NCI-H1694 (cell line): ENCODE measurements at places on chromosomes 5 and 9.

GRCh38 chr9:114611516-114612271 is 603 bp downstream of the TMEM268 start:
- no peak for DNase-seq

- DNase-seq = no peak
Observed at GRCh38 chr9:138053996-138054752, 176.6 kb downstream of the CACNA1B start.

GRCh38 chr5:11164531-11165294 is 403.7 kb upstream of the DAP start:
- no peak for DNase-seq

DNA sequence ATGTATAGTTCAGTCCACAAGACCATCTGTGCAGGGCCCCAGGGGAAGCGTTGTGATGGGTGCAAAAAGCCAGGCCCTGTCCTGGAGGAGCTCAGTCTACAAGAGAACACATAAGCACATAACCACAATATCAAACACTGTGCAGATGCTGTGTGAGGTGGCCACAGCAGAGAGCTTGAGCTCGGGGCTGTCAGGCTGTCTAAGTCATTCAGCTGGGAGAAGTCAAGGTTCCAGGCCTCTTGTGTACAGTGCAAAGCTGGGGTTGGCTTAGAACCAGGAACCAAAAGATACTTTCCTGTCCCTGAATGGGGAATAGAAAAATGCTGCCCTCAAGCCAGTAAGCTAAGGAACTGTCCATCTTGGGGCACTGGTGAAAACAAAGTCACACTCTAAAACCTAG is 75.0 kb downstream of the PRDM6 start:
- DNase-seq = no peak

- no peak for DNase-seq
Observed at GRCh38 chr5:78594610-78595457, 53.7 kb downstream of the LHFPL2 start.

- no peak for DNase-seq
Observed at GRCh38 chr9:112505607-112506006, 19.0 kb downstream of the KIAA1958 start.

GRCh38 chr5:119390404-119390803 is 34.6 kb downstream of the TNFAIP8 start:
- no peak for DNase-seq

DNA sequence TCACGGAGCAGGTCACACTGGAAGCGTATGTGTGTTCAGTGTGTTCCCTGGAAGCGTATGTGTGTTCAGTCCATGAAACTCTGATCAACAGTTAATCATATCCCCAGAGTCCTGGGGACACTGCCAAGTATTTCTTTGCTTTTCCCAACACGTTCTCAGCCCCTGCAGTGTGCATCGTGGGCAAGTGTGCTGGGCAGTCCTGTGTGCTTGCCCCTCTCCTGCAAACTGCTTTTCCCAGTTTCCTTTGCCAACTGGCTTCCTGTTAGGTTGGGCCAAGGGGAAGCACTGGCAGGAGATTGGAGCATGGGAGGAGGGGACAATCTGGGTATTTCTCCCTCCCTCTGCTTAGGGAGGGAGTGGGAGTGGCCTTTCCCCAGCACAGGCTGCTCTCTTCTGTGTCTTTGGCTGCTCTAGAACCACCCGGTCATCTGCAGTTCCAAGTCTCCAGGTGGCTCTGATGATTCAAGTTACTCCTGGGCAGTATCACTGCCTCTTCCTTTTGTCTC is 36.8 kb upstream of the NEK6 start:
- peak; percentile 21 for DNase-seq

GRCh38 chr5:135988546-135988945 is 33.8 kb upstream of the LECT2 start:
- DNase-seq = no peak

DNA sequence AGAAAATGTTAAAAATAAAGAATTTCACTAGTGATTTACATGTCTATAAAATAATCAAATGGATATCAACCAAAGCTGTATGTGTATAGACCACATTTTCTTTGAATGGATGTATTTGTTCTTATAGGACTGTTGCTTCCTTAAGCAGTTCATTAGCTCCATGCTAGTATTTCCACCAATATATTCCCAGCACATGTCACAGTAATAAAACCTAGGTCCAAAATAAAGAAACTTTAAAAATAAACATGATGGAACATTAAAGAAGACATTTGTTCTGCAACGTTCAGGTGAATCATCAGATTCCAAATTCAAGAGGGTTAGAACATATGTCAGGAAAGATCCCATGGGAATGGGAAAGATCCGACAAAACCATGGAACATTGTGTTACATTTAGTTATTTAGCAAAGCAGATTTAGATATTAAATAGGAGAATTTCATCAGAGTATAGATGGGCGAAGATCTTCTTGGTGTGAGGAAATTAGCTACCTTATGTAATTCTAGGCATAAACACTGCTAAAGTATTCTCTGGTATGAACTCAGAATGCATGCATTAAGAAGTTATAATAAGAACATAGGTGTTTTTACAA is 490.7 kb downstream of the CDH18 start:
- DNase-seq = no peak

DNA sequence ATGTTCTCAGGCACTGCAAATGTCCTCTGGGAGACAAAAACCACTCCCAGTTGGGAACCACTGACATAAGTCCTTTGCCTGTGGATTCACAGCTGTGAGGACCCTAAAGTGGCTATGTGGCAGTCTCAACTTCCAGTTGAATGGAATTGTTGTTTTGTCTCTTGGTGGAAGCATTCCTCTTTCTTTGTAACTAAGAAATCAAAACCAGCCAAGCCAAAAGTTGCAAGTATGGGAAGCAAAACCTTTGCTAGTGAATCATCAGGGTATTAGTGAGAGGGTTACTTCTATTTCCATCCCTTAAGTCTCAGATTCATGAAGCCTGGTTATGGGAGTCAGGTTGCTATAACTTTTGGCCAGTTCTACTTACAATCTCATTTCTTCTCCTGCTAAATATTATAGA is 49.8 kb upstream of the RPS23 start:
- DNase-seq = no peak

DNA sequence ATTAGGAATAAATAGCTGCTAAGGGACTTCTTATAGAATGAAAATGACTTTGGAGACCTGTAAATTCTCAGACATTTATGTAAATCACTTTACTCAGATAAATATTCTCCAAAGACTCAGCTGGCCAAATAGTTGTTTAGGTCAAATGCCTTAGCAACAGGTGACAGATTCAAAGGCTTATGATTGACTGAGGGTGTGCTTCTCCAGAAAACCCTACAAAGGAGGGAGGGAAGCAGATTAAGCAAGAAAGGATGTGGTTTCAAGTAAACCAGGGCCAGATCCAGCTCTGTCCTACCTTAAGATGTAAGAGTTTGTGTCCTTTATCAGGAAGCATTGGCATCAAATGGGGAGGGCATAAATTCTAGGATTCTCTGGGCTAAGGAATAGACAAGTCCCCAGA is 433.0 kb downstream of the TLE1 start:
- DNase-seq = no peak

GRCh38 chr9:137750566-137750965 is 127.0 kb upstream of the CACNA1B start:
- no peak for DNase-seq

DNA sequence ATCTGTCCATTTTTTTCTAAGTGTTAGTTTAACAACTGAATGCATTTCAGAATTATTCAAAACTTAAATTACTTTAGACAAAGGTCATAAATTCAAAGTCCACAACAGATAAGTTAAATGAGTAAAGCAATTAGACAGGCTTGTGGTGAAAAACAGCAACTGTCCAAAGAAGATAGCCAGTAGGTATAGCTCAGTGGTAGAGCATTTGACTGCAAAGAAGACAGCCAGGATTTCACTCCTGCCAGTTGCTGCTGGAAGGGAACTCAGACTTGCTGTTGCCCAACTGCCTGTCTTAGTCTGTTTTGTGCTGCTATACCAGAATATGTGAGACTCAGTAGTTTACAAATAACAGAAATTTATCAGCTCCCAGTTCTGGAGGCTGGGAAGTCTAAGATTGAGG is 10.0 kb downstream of the FANCC start:
- no peak for DNase-seq

- DNase-seq = no peak
Observed at GRCh38 chr9:124101215-124101968, 89.8 kb downstream of the LHX2 start.

DNA sequence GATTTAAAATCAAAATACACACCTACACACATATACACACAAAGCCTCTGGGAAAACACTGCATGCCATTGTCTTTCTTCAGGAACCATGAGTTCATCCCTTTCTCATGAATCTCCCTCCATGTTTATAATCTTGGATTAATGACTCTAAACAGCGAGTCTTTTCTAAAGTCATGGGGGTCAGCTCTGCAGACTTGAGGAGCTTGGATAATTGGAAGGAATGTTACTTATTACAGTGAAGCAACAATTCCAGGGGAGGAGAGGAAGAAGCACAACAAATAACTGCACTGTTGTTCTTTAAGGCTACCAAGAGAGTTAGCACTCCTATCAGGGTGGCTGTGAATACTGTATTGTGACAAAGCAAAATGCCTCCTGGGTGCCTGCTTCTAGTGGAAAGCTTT is 444.7 kb downstream of the ANXA1 start:
- no peak for DNase-seq

DNA sequence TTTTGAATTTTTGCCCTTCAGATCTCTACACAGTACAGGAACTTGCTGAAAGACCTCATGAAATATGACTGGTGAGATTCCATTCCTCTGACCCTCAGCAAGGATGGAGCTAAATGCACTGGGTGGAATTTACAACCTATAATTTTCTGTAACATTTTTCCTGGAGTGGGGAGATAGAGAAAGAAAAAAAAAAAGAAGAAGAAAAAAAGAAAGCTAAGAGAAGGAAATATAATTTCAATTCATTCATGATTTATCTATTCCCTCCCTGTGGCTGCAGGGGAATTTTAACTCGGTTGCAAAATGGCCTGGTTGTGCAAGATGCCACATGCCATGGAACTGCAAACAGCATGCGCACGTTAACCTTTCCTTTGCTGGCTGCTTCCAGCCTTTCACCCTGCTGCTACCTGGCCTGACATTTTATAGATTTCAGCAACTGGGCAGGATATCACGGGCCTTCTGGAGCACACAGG is 155.4 kb downstream of the FSTL4 start:
- DNase-seq = no peak

- no peak for DNase-seq
Observed at GRCh38 chr5:1731091-1731639, 68.5 kb downstream of the MRPL36 start.

GRCh38 chr5:156004754-156005153 is 322.2 kb upstream of the SGCD start:
- no peak for DNase-seq

DNA sequence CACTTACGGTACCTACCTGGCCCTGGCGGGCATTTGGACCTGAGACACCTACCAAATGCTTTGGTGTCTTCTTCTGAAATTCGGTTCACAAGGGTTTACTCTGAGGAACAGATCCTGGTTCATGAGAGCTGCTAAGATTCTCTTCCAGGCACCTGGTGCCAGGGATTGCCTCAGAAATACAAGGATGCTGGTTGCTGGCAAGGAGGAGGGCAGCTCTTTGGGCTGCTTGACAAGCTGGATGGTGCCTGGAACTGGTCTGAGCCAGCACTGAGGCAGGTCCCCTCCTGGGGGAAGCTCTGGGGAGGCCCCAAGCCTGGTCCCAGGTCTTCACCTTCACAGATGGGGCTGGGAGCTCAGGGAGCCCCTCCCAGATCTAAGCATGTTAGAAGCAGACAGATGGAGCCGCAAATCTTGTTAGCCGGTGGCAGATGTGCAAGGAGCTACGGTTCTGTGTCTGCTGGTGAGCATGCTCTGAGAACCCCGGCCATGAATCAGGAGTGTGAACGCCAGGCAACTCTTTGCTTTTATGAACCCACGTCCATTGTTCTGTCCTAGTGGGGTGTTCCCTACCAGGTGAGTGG is 16.3 kb downstream of the FABP6 start:
- DNase-seq = peak; percentile 60

GRCh38 chr5:177508837-177509236 is 789 bp downstream of the DOK3 start:
- DNase-seq = no peak

DNA sequence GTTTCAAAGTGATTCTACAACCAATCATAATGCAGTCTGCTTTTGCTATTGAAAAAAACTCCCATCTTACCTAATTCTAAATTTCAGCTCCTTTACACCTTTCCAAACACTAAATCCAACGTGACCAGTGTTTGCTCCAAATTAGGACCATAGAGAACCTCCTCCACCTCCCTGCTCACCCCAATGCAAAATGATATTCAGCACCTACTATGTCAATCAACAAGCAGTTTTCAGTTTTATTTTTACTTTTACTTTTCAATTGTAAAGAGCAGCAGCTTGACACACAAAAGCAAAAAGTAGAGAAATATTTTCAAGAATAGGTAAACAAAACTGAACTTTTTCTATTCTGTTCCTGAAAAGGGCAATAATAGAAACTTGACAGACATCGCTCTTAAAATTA is 3.4 kb downstream of the FAM13B start:
- DNase-seq = no peak

DNA sequence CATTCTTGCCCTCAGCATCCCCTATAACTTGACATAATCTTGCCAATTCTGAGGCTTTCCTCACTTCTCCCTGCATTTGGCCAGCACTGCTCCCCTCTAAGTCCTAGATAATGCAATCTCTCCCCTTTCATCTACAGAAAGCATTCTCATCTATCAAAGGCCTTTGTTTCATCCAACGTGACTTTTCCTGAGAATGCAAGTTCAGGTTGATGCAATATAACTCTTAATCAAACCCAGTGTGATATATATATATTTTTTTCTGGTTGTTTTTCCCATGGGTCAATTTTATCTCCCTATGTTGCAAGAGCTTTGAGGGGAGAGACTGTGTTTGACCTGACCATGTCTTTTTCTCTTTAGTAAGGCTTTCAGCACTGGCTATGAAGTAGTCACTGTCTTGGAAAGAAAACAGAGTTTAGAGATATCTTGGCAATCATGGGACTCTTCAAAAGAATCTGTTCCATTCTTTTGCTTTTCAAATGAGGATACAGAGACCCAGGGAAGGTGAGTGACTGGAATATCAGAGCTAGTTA is 268.6 kb downstream of the TRPM3 start:
- DNase-seq = no peak

DNA sequence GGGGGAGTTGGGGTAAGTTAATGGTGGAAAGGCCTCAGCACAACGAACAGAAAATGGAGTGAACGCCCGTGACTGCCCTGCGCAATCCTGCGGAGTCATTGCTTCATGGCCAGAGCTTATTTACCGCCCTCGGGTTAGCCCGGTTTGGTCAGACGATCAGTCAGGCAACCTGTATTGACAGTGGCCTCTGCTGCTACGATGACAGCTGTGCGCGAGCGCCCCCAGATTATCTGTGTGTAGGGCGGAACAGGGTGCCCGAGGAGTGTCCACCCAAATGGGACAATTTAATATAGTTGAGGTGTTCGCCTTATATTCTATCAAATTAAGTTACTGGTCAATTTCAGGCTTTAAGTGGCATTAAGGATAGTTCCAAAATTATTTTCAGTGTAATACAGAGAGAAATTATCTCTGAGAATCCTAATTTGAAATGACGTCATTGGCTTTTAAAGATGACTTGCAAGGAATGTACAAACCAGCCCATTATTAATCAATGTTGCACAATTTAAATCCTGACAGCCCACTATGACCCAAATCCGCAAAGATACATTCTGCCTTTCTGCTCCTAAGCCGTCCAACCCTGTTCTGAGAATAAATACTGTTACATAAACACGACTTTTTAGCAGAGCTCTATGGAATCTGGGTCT is 879 bp upstream of the UBQLN1 start:
- no peak for DNase-seq

- no peak for DNase-seq
Observed at GRCh38 chr5:126464959-126465358, 41.8 kb downstream of the GRAMD2B start.
